ENCODE measurements at places on chromosomes 7 and 10.

DNA sequence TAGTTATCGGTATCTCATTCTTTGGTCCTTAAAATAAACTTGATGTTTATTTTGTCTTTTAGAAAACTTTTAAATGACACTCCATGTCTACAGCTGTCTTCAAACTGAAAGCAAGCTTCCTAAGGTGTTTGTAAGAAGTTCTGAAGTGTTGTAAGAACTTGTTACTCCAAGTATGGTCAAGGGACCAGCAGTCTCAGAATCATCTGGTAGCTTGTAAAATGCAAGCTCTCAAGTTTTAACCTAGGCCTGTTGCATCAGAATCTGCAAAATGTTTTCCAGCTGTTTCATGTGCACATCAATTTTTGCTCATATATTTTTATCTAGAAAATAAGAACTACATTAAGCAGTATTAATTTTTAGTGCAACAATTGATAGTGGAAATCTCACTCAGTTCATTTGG is 104.1 kb downstream of the THSD7A start:
- DNase-seq = no peak

DNA sequence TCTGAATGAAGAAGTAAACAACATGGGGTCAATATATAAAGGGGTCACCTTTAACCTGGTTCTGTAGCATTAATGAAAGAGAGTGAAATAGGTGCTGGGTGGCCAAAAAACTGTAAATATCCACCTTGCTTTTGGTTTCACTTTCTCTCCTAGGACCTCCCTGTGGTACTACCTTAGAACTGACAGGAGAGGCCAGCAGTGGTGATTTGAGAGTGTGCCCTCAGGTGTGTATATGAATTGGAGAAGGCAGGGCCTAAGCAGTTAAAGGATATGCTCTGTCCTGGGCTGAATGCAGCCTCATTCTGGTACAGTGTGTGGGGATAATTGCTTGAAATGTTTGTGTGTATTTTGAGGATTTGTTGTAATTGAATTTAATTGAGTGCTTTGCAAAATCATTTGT is 62.0 kb downstream of the BBS9 start:
- DNase-seq = no peak

GRCh38 chr7:20696002-20696605 is 80.6 kb downstream of the ABCB5 start:
- no peak for DNase-seq

- no peak for DNase-seq
Observed at GRCh38 chr7:128384726-128385125, 23.2 kb upstream of the PRRT4 start.

- DNase-seq = peak; percentile 53
Observed at GRCh38 chr7:17134786-17135185, 163.7 kb upstream of the AHR start.

DNA sequence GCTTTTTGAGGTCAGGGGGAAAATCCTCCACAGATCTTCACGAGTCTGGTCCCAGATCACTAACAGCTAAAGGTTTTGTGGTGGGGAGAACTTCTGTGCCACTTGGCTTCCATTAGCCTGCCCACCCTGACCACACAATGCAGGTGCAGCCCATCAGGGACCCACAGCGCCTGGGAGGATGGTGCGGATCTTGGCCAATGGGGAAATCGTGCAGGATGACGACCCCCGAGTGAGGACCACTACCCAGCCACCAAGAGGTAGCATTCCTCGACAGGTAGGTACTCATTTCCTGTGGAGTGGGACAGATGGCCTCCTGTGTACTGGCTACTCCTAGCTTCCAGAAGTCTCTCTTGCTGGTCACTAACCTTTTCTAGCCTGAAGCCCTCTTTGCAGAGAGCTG is 1.5 kb downstream of the FAM241B start:
- no peak for DNase-seq

DNA sequence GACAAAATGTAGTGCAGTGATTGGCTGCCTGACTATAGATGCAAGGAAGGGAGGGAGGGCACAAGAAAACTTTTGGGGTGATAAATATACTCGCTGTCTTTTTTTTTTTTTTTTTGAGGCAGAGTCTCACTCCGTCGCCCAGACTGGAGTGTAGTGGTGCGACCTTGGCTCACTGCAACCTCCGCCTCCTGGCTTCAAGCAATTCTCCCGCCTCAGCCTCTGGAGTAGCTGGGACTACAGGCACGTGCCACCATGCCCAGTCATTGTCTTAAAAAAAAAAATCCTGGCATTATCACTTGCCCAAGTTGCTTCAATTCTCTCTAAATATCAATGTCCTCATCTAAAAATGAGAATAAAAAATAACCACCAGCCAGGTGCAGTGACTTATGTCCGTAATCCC is 7.6 kb upstream of the FZD9 start:
- DNase-seq = no peak

GRCh38 chr10:45374350-45375052 is 485 bp downstream of the ALOX5 start:
- no peak for DNase-seq

DNA sequence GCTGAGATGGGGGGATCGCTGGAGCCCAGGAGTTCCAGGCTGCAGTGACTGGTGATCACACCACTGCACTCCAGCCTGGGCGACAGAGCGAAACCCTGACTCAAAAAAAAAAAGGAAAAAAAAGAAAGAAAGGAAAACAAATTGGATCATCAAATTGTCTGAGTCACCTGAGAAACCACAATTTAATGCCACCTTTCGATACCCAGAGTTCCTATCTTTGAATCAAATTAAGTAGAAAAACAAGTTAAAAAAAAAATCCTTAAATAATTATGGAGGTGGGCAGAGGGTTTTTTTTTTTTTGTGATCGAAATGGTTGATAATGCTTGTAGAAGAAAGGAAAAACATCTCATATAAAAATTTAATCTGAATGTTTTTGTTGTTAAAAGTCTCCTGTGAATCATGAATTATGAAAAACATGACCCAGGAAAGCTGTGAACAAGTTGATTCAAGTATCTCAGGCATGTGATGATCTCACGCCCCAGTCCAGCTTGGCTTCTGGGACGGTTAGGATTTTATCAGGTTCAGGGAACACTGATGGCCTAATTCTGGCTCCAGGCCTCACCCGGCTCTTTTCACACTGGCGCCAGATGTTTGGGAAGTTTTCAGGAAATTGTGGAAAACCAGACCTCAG is 25.3 kb upstream of the CUX1 start:
- no peak for DNase-seq

GRCh38 chr7:158676906-158677305 is 27.7 kb downstream of the NCAPG2 start:
- DNase-seq = peak; percentile 6

GRCh38 chr7:108415084-108415483 is 41.2 kb downstream of the NRCAM start:
- no peak for DNase-seq
